ENCODE measurements at places on chromosomes 13 and 19. TPM values are rescaled to one million over a fixed set of nuclear protein-coding genes. Genes with fewer than 3 reads are reported as not detected.
A peak's percentile ranks its signal among the peaks of the same experiment; 100 is the strongest.

The ZNF835 gene
- total RNA-seq = 0.29 TPM

The ALKBH6 gene
- total RNA-seq = 12.3 TPM

The PSG6 gene
- not detected for total RNA-seq

The NAT14 gene
- 8.3 TPM for total RNA-seq

The ZNF493 gene
- 22.1 TPM for total RNA-seq

- no peak for DNase-seq
These were observed 1935.4 kb upstream of the PCDH20 start for GRCh38 chr13:63351081-63351480.

DNA sequence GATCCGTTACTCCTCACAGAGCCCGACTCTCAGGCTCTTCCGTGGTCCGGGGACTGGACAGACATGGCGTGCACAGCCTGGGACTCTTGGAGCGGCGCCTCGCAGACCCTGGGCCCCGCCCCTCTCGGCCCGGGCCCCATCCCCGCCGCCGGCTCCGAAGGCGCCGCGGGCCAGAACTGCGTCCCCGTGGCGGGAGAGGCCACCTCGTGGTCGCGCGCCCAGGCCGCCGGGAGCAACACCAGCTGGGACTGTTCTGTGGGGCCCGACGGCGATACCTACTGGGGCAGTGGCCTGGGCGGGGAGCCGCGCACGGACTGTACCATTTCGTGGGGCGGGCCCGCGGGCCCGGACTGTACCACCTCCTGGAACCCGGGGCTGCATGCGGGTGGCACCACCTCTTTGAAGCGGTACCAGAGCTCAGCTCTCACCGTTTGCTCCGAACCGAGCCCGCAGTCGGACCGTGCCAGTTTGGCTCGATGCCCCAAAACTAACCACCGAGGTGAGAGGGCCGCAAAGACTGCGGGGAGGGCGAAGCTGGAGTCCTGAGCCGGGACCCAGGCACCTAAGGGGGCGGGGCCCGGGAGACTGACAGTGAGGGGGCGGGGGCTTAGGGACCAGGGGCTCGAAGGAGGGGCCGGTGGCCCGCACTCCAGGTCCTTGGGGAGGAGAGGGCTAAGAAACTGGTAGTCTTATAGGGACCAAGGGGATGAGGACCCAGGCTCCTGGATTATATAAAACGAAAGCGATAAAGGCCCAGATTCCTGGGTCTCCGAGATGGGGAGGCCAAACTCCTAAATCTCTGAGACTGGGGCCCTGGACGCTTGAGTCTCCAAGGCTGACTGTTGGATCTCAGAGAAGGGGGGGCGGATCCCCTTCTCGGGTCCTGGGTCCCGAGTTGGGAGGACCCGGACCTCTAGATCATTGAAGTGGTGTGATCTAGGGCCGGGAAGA, 2.0 kb downstream of the ETV2 start:
- DNase-seq = peak; percentile 96

DNA sequence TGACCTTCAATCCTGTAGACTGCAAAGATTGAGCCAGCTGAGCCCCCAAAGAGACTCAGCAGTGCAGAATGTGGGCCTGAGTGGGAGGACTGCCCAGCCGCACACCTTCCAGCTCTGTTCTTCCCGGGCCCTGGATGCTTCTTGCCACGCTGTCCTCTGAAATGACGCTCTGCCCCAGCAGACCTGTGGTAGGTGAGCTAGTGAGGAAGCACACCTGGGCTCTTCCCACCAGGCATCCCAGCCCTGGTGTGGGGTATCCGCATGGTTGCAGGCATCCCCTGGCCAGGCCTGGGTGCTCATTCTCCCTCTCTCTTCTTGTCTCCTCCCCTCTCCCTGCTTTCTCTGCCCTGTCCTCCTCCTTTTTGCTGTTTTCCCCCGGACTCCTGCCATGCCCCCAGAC, 9.8 kb upstream of the MZF1 start:
- no peak for DNase-seq

DNA sequence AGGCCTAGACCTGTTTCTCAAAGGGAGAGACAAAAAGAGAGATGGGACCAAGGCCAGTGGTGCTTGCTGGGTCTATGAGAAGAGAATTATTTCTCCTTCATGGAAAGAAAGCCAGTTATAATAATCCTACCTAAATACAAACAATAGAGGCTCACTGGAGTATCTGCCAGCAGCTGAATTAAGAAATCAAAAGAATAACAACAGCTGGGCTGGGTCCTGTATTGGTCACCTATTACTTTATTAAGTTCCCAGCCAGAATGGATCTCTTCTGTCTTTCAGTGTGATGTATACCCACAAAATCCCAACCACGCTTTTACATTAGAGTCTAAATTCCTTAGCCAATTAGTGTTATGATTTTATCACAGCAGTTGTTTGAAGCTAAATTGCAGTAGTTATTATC, 297.8 kb upstream of the DACH1 start:
- DNase-seq = no peak

DNA sequence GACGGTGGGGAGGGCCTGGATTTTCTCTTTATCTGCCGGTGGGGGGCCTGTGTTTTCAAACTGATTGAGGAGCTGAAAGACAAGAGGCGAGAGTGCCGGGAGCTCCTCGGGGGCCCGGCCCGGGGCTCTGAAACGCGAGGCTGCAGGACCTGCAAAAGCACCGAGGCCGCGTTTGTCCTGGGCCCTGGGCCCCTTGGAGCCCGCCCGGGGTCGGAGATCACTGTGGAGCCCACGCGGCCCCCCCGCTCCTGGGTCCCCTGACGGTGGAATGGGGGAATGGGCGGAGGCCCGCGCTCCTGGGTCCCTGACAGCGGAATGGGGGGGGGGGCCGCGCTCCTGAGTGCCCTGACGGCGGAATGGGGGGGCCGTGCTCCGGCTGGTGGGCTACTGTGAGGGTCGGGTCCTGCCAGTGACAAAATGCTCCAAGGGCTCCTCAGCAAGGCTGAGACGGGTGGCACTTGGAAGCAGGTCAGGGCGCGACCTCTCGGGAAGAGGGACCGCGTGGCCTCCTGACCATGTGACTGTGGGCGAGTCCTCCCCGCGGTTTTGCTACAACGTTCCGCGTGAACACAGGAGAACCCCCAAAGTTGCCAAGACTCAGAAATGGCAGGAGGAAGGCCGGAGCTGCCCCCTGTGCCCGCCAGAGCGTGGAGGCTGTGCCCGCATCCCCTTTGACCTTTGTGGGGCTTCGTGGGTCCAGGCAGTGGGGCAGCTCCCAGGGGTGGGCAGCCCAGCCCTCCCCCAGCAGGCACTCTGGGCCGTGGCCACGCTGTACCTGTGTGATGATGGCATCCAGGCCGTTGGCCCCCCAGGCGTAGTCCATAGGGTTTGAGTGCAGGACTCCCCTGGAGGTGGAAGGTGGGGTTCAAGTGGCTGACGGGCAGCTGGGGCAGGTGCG, 9.5 kb downstream of the FGF22 start:
- DNase-seq = peak; percentile 87

DNA sequence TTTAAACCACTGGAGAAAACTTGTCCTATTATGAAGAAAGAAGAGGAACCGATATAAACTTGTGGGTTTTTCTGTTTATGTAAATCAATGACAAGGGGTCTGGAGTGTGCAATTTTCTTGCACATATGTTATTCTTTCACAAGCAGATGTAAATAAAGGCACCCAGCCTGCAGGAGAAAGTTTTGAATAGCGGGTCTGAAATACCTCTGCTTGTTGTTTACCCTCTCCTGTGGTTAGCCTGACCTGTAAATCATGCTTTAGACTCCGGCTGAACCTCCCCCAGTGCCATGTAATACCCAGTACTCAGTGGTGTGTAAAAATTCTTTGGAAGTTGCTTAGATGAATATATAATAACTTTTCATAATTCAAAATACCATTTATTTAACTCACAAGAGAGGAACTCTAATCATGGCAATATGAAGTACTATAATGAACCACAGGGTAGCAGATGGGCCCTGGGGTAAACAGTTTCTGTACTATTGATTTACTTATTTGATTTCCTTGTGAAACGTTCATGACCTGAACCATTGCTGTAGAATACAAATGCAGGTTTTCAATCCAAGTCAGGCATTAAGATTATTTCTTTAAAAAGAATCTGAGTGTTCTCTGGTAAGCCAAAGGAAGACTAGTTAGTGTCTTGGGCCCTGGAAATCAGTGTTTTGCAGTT, 245.1 kb downstream of the LMO7 start:
- DNase-seq = no peak

DNA sequence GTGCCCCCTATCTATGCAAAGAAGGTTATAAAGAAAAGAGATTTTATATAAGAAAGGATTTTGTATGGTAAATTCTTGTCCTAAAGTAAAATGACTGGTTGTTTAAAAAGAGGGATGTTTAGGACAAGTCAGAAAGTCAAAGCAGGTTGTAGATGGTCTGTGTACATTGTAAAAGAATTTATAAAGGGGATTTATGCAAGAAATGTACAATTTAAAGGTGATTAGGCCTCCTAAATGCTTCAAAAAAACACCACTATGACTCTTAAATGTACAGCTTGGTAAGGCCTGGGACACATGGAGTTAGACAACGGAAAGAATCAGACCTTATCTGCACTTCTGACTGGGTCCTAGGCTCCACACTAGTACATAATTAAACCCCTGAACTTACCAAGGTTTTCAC, 19.3 kb upstream of the C13orf42 start:
- DNase-seq = no peak

GRCh38 chr13:30097701-30098100, 209.7 kb downstream of the KATNAL1 start:
- DNase-seq = no peak

- DNase-seq = peak; percentile 83
These were observed 491 bp downstream of the ZNF525 start for GRCh38 chr19:53365899-53366493.

DNA sequence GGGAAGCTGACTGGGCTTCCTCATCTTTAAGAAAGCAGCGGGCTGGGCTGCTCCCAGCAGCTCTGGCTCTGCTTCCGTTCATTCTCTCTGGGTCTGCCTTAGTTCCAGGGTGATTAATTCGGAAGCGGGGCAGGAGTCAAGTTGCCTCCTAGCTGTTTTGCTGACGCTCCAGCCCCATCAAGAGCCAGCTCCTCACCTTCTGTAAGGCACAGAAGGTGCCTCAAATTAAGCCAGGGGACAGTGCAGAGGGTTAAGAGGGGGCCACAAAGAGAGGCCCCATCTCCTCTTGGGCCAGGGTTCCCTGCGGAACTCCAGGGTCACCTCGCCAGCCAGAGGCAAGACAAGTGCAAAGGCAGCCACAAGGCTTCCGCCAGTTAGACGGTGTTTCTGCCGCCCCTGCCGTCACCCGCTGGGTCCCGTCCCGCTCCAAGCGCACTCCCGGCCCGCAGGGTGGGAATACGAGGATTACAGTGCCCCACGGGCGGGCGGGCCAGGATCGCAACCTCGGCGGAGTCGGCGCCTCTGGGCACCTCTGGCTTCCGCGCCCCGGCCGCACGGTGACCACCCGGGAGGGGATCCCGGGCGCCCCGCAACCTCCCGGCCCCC, 508 bp downstream of the SLC15A1 start:
- DNase-seq = peak; percentile 95

- no peak for DNase-seq
These were observed 78.0 kb downstream of the STARD13 start for GRCh38 chr13:33207615-33207961.

- no peak for DNase-seq
These were observed 5.8 kb downstream of the RAB20 start for GRCh38 chr13:110555601-110556223.

DNA sequence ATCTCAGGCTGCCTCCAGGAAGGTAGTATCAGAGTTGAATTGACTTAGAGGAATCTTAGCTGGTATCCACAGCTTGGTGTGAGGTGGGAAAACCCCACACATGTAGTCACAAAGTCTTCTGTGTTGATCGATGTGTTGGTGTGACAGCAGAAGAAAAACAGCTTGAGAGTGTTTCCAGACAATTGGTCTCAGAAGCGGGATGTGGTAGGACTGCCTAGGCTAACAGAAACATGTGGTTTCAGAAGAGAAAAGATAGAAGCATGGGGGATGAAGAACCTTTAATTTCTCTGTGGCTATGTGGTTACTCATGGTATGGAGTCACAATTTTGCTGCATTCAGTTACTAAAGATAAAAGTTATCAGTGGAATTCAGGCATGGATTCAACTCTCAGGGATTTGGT, 134.7 kb upstream of the SLITRK5 start:
- no peak for DNase-seq

- DNase-seq = peak; percentile 65
These were observed 6.2 kb downstream of the PRKD2 start for GRCh38 chr19:46710687-46711086.

- DNase-seq = no peak
These were observed 8.5 kb downstream of the CCDC8 start for GRCh38 chr19:46404753-46405468.

DNA sequence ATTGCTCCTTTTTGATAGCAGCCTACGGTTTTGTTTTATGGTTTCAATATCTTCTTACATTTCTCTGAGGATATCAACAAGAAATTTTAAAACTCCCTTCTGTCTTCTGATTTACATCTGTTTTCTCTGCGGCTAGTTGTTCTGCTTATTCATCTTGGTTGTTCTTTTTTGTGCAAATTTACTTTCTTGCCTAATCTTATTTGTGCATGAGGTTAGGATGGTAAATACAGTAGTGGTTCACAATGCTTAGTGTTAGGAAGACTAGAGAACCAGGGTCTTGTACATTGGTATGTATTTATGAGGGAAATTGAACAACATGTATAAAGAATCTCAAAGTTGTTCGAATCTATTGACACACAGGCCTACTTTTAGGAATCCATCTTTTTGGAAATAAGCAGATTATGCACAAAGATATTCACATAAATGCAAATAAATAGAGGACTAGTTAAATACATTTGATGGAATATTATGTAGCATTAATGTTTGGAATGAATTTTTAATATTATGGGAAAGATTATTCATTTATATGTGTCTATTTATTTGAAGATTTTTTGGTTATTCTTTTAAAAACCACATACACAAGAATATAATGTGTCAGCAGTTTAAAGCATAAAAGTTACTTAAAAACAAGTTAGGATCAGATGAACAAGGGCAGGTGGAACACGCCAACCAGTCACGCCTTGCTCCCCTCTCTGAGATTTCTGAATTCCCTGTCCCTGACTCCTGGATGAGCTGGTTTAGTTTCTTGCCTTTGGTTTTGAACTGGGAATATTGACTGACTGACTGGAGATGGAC, 51.4 kb upstream of the RFC3 start:
- no peak for DNase-seq

DNA sequence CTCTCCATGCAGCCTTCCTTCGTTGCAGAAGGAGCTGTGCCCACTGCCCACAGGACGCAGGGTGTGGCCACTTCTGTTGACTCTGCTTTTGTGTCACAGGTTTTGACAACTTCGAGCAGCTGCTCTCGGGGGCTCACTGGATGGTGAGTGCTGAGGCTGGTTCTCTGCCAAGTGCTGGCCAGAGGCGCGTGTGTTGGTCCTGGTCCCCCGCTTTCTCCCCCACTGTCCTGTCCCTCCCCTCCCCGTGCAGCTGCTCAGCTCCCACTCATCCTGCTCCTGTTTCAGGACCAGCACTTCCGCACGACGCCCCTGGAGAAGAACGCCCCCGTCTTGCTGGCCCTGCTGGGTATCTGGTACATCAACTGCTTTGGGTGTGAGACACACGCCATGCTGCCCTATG, 10.6 kb upstream of the PDCD2L start:
- DNase-seq = no peak

DNA sequence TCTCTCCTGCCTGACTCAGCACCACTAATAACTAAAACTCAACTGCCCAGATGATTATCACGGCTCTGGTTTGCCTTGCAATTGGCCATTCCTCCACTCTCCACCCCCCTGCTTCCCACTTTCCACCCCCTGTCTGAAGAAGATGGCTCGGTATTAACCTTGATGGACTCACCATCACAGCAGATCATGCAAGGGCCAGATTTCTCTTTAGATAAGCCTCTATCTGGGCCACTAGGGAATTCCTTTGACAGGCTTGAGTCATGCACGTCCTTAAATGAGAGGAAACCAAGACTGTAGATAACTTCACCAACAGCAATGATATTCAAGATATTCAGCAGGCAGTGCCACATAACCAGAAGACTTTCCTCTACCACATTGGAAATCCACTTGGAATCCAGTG, 131.1 kb upstream of the NBEA start:
- no peak for DNase-seq

Data from osteoblast (primary cell).